ENCODE measurements at places on chromosomes 12 and 14.

GRCh38 chr14:63203618-63204406 lies 431 bp upstream of the RHOJ start:
- DNase-seq: peak; percentile 15

DNA sequence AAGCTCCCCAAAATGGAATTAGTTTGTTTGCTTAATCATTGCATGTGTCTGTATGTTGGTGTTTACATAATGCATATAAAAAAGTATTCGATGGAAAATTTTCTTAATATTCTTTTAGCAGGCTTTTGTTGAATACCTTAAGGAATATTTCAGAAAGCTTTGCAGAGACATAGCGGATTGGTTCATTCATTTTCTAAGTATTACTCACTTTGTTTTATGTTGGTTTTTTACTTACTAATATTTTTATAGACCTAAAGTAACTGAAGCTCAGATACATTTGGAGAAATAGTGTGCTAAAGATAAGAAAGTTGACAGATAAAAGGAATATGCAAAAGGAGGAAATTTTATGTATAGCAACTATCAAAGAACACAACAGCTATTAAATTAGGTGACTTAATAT lies 191.0 kb downstream of the ERC1 start:
- no peak for DNase-seq

- DNase-seq: peak; percentile 31
These were observed 34.2 kb upstream of the RNASE1 start for GRCh38 chr14:20836668-20837338.

DNA sequence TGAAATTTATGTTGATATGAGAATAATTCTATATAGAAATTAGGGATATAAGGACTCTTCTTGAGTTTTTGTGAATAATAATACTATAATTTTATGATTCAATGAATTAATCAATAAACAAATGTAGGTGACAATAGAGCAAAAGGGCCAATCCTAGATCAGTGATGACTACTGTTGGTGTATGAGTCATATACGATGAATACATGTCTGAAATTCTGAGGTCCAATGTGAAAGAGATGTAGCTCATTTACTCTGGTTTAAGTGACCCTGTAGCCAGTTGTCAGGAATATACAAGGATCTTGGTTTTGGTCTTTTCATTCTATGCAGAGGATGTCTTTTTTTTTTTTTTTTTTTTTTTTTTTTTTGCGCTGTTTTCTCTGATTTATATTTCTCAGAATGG lies 72.1 kb upstream of the RTL1 start:
- no peak for DNase-seq

DNA sequence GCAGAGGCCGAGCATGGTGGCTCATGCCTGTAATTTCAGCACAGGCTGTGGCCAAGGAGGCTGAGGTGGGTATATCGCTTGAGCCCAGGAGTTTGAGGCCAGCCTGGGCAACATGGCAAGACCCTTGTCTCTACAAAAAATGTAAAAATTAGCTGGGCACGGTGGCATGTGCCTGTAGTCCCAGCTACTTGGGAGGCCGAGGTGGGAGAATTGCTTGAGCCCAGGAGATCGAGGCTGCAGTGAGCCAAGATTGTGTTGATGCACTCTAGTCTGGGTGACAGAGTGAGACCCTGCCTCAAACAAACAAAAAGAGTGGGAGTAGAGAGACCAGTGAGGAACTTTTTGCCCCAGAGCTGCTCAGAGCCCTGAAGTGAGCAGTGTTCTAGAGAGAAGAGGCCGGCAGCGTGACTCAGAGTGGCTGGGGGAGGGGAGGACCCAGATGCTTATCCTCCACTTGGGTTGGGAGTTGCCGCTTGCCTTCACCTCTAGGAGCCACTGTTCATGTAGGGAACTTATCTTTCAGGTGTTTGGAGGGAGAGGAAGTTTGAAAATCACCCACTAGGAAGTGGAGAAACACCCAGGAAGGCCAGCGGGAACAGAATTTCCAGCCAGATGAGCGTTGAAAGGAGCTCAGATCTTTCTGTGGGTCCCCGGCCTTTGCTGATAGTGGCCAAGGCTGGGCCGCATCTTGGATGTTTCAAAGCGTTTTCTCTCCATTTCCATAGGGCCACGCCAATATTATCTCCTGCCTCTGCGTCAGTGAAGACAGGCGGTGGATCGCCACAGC lies 15.3 kb downstream of the CFAP251 start:
- DNase-seq: no peak

DNA sequence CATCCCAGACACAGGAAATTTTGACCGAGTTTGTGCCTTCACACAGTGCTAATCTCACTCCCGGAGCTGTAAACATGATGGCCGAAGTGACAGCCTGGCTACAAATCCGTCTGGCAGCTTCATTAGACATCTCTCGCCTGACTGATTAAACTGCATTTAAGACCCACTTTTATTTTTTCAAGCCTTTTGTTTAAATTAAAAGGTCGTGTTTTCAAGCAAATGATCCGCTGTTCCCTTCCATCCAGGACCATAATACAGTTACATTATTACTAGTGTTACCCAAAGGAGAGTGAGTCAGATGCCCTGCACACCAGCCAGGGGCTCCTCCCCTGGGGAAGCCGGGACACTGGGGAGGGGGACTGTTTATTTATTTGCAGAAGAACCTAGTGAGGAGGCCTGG lies 200.2 kb downstream of the EXOC5 start:
- no peak for DNase-seq

GRCh38 chr12:89622115-89622514 lies 86.5 kb downstream of the ATP2B1 start:
- no peak for DNase-seq

- DNase-seq: no peak
These were observed 7.0 kb downstream of the MYL2 start for GRCh38 chr12:110913119-110914056.

DNA sequence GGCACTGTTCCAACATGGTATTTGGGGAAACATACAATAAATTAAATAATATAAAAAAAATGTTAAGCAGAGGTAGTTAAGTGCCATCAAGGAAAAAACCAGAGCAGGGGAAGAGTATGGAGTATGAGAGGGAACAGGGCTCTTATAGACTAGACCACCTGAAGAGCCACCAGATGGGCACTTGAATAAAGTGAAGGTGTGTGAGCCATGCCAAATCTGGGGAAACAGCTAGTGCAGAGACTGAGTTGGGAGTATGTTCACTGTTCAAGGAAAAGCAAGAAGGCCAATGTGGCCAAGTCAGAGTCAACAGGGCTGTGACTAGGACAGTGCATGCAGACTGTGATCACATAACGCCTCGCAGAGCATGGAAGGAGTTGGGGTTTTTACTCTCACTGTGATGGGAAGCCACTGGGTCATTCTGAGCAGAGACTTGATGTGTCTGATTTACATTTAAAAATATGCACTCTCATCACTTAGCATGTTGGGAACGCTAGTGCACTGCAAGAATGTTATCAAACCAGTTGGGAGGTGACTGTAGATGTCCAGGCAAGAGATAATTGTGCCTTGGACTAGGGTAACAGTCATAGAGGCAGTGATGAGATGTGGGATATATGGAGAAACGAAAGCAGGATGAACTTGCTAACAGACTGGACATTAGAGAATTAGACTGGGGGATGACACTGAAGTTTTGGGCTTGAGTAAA lies 25.6 kb downstream of the NDUFA12 start:
- no peak for DNase-seq

GRCh38 chr12:24554612-24555295 lies 394.1 kb downstream of the BCAT1 start:
- DNase-seq: no peak

GRCh38 chr12:19185262-19185929 lies 55.9 kb downstream of the PLEKHA5 start:
- DNase-seq: no peak

GRCh38 chr12:102609996-102610395 lies 129.6 kb upstream of the IGF1 start:
- DNase-seq: no peak

- peak; percentile 57 for DNase-seq
These were observed 34.5 kb upstream of the VRK1 start for GRCh38 chr14:96762650-96763049.

GRCh38 chr12:121800694-121801594 lies 2.9 kb upstream of the SETD1B start:
- DNase-seq: no peak

- no peak for DNase-seq
These were observed 76.8 kb upstream of the PLEKHA5 start for GRCh38 chr12:19052689-19053088.

DNA sequence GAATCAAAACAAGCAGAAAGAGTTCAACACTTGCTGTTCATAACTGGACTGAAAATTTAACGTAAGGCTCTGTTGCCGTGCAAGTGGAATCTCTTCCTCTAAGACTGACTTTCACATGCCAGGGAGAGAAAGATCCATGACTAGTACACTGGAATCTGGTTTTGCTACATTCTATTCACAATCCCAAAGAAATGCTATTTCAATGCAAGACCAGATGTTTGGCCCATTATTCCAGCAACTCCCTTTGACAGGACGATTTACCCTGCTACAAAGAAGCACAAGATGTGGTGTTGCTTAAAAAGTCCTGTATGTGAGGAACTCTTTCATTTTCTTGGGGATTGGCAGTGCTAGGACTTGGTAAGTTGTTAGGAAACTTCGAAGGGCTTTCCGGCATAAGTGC lies 17.4 kb downstream of the RFC5 start:
- DNase-seq: no peak

DNA sequence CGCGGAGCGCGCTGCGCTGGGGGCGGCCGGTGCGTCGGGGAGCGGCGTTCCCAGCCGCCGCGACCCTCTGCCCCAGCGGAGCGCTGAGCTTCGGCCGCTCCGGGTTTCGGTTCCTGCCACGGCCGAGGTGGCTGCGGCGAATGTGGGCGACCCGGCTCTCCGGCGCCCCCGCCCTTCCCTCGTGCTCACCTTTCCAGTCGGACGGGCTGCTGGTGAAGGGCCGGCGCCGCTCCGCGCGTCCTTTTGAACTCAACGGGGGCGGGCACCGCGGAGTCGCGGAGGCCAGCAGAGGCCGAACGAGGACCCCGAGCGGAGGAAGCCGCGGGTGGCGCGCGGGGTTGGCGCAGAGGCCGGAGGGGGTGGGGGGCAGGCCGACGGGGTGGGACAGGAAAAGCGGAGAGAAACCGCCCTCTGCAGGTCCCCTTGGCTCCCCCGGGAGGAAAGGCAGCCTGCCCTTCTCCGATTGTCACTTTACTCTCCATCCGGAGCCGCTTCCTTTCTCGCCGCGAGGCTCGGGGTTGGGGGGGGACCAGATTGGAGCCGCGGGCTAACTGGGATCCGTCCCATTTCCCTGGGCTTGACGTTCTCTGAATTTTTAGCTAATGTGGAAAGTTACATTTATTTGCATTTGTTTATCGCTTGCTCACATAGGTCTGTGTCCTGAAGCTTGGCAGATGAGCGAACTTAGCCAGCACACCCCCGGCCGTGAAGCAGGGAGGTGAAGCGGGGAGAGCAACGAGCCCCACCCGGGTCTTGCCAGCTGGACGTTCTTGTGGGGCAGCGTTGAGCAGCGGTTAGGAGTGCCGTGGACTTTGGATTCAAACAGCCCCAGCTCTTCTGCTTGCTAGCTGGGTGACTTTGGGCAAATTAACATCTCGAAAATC lies at the start of gene SMAGP:
Gene SMAGP (minus strand): TSS at position 349 of the 884 bp plus-strand sequence. CDS start 1,137 bp downstream, outside the sequence.
- DNase-seq: peak; percentile 70

- DNase-seq: no peak
These were observed 25.1 kb downstream of the STX2 start for GRCh38 chr12:130813949-130814348.

GRCh38 chr14:89351221-89351515 lies 65.9 kb downstream of the FOXN3 start:
- no peak for DNase-seq

GRCh38 chr12:118013283-118013682 lies 3.2 kb upstream of the RFC5 start:
- DNase-seq: no peak

DNA sequence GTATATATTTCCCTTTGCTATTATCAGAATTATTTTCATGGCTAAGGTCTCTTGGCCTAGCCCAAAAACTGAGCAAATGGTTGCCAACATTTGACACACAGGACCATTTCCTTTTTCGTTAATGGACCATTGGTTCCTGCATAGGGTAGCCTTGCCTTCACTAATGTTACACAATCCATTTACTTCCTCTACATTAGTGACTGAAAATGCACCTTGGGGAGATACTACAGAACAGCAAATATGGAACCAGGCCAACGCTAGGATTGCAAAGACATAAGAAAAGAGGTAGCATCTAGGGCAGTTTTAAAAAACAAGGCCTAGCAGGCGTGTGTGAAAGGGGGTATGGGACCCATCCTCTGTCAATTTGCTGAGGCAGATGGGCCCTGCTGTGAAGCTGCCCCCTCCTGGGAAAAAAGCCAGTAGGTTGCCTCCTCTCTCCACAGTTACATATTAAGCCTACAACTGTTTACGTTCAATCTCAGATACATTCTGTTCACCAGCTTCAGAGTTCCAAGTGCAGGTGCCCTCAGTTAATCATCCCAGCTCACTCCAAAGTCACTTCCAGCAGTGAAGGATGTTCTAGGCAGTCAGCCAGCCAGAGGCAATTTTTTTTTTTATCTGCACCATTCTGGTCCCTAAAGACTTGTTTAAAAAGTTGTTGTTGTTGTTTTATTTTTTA lies 15.0 kb downstream of the AQP6 start:
- DNase-seq: no peak

- peak; percentile 90 for DNase-seq
These were observed 25.7 kb upstream of the LRP1-AS start for GRCh38 chr12:57173089-57173488.

- DNase-seq: no peak
These were observed 39.9 kb downstream of the LTBP2 start for GRCh38 chr14:74571901-74572725.

DNA sequence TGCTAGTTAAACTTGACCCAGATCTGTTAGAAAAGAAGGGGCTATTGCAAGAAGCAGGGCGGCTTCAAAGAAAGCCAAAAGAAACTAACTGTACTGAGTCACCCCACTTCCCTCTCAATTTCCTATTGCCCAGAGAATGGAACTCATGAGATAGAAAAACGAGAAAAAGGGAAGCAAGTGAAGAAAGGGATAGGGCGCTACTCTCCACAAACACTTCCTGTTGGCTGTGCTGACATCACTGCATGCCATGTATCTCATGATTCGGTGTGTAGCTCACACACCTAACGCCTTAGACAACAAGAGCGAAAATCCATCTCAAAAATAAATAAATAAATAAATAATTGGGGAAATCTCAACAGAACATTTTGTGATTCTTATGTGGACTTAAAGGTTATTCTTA lies 13.0 kb upstream of the P2RX4 start:
- no peak for DNase-seq

- DNase-seq: peak; percentile 50
These were observed 21.3 kb upstream of the OASL start for GRCh38 chr12:121060149-121061001.

GRCh38 chr12:29201296-29201695 lies 52.2 kb downstream of the FAR2 start:
- DNase-seq: no peak
